ENCODE measurements at places on chromosomes 11 and 22.

GRCh38 chr22:25146307-25146706 lies 53.4 kb upstream of the CRYBB3 start:
- no peak for DNase-seq

DNA sequence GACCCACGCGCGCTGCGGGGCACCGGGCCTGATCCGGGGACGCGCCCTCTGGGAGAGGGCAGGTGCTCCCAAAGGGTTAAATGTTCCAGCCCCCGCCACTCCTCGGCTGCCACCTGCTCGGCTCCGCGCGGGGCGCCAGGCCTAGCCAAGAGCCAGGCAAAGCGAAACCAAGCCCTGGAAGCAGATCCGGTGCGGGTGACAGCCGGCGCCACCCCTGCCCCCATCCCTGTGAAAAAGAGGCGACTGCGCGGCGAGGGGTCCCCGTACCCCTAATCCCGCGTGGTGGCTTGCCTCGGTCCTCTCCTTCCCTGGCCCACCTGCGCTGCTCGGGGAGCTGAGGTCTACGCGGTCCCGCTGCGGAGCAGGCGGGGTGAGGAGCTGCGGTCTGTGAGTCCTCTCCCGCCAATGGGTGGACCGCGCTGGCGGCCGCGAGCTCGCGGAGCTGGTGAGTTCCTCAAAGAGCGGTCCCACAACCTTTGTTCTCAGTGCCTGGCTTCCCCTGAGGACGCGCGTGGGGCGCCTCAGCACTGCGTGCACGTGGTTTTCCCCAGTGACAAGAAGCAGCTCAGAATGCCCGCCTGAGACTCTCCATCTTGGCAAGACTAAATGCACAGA lies at the start of gene ME3:
TSS of gene ME3 (minus strand) at position 610 of the 615 bp plus-strand sequence.
- no peak for DNase-seq

GRCh38 chr11:59088162-59088561 lies 2.1 kb downstream of the GLYATL1B start:
- no peak for DNase-seq

DNA sequence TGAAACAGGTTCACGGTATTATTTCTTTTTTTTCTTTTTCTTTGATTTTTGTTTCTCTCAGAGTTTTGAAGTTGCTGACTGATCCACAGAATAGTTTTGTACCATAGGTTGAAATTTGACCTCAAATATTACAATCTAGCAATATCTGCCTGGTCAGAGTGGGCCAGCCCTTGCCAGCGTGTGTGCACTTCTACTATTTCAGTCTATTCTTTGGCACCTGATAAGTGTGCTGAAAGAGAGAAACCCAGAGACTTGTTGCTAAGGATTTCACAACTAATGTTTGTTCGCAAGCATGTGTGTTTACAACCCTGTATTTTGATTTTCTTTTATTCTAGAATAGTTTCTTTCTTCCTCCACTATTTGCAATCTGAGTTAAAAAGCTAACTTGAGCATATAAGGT lies 1125.2 kb upstream of the CNTN5 start:
- no peak for DNase-seq

DNA sequence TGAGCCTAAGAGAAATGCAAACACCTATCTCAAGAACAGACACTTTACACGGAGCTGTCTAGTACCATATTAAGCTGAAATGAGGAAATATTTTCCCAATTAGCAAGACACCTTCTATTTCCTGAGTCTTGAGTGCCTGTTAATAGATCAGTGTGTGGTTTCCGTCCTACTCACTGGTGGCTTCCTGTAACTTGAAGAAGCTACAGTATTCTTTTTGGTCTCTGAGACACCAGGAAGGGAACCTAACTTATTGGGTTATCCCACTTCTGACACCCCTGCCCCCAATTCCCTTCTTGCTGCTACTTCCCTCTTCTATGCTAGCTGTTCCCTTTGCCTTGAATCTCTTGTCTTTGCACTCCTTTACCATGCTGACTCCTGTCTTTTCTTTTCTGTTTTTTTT lies 92.7 kb downstream of the FDX1 start:
- DNase-seq: no peak

GRCh38 chr11:1018091-1018490 lies 18.4 kb downstream of the MUC6 start:
- no peak for DNase-seq

DNA sequence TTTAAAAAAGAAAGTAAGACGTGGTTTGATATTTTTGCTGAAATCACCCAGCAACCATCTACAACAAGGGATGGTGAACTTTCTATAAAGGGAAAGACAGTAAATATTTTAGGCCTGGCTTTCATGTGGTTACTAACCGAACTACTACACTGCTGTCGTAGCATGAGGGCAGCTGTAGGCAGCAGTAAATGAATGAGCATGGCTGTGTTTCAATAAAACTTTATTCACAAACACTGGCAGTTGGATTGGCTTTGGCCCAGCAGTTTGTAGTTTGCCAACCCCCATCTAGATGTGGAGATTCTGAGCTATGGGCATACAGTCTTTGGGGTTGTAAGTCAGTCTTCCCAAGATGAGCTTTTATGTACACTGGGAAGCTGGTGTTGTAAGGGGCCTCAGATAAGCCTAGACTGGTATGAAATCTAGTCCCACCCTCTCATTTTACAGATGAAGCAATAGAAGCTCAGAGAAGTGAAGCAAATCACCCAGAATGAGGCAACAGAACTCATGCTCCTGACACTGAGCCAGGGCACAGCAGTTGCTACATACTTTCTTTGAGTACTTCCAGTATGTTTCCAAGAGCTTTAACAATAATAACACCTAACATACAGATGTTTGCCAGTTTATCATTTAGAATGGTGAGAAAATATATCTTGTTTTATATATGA lies 204.4 kb downstream of the ADAMTS15 start:
- DNase-seq: no peak

DNA sequence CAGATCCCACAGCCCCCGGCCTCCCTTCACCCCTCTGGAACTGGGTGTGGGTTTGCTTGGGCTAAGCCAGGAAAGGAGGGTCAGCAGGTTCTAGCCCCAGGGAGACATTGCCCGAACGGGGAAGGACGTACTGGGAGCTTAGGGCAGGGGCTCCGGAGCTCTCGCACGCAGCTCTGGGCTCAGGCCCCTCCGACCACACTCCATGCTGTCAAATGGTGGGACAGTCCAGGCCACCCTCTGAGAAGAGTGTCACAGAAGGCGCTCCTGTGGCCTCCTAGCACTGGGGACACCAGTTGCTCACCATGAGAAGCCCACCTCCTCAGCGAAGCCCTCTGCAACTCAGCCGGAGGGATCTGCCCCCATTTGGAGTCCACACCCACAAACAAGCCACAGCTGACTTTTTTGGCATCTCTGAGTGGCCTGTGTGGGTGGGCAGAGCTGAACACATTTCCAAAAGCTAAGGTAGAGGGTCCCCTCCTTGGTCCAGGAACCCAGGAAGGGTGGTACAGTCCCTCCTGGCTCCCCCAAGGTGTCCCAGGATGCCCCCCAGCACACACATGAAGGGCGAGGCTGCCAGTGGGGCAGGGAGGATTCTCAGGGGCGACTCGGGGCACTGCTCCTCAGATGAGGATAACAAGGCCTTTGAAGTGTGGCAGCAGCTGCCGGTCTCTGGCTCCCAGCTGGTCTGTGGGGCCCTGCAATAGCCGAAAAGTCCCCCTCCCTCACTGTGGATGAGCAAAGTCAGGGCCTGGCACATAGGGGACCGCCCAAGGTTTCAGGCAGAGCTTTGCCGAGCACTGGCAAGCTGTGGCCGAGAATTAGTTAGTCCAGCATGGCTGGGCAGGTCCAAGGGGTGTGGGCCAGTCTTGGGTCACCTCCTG lies 13.0 kb upstream of the TEF start:
- DNase-seq: no peak

DNA sequence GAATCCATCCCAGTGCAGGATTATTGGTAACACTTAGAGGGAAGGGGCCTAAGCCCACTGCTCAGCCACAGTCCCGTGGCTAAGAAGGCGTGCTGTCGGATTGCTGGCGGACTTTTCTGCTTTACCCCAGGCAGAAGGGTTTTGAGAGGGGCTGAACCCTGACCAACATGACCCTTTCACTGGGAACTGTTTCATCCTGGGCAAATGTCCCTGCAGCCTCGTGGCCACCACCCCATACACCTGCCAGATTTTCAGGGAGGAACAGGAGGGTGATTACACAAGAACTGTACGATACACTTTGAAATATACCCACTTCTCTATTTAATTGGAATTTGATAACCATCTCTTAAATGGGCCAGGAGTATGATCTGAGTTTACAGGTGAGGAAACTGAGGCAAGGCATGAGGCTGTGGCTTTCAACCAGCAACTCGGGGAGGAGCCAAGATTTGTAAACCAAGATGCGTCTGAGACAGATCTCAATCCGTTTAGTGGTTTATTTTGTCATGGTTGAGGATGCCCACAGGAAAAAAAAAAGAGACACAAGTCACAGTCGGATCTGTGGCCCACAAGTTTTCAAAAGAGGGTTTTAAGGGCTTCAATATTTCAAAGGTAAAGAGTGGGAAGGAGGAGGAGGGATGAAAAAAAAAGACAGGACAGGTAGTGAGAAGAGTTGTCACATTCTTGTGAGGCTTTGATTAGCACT lies 6.1 kb upstream of the APOL3 start:
- no peak for DNase-seq

DNA sequence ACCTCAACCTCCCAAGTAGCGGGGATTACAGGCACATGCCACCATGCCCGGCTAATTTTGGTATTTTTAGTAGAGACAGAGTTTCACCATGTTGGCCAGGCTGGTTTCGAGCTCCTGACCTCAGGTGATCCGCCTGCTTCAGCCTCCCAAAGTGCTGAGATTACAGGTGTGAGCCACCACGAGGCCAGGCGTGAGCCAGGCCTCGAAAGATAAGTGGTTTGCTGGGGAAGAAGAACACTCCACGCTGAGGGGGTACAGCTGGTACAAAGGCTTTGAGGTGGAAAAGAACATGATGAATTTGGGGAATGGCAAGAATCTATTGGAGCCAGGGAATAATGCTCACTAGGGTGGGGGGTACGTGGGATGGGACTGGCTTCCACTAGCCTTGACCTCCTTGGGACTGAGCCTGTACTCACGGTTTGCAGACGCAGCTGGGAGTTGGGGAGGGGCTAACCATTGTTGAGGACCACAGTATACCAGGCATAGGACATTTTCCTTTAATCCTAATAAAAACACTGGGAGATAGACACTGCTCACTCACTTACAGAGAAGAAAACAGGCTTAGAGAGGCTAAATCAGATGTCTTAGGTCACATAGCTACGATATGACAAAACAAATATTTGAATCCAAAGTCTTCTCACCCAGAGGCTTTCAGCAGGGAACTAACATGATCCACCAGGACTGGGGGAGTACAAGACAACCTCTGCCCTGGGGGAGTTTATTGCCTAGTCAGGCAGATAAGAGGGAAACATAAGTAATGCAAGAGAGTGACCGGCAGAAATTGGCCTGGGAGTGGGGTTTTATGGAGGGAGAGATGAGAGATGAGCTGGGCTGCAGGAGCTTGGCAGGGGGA lies 4.9 kb downstream of the SLCO2B1 start:
- no peak for DNase-seq

DNA sequence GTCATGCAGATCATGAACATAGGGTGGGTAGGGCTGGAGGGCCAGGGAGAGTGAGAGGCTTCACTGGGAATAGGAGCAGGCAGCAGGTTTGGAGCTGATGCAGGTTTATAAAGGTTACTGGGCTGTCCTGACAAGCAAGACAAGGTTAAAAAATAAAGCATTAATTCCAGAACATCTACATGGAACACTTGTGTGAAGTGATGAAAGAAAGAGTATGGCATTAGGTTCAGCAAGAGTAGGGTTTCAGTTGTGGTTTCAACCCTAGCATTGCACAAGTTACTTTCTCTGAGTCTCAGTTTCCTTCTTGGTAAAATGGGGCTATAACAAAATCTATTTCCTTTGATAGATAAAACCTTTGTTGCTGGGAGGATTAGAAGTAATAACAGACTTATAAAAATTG lies 114.6 kb upstream of the SESN3 start:
- no peak for DNase-seq

- no peak for DNase-seq
Measured at GRCh38 chr22:20220629-20221026, 47.5 kb downstream of the RTN4R start.

GRCh38 chr11:34192481-34193401 lies 87.3 kb downstream of the NAT10 start:
- DNase-seq: no peak

DNA sequence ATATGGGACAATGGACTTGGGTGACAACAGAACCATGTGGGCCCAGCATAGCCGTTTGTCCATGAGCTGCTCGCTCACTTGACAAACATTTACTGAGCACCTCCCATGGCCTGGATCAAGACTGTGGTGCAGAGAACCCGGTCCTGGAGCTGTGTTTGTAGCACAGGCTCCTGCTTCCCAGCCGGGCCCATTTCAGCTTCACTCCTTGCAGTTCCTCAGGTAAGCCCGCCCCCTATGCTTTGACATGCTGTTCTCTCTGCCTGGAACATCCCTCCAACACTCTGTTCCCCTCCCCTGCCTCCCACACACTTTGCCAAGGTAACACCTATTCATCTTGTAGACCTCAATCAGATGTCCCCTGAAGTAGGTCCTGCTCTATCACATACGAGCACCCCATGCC lies 19.3 kb upstream of the IGSF22 start:
- DNase-seq: no peak

- DNase-seq: no peak
Measured at GRCh38 chr11:130852589-130852988, 63.7 kb downstream of the SNX19 start.

- DNase-seq: no peak
Measured at GRCh38 chr11:100942016-100942415, 187.6 kb downstream of the PGR start.

DNA sequence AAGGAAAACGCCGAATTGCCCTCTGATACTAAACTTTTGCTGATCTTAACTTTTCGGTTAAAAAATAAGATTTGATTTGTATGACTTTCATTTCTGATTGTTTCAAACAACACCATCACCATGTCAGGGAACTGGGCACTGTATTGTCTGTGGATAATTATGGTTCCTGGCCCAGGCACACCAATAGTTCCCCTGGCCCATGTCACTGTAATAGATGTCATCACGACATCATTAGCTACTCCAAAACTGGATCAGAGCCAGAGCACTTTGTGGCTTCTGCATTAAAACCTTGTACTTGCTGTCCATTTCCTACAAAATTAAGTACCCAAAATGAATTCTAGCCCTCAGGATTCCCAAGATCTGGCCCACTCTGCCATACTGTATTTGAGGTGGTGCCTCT lies 119.5 kb upstream of the NARS2 start:
- DNase-seq: no peak

DNA sequence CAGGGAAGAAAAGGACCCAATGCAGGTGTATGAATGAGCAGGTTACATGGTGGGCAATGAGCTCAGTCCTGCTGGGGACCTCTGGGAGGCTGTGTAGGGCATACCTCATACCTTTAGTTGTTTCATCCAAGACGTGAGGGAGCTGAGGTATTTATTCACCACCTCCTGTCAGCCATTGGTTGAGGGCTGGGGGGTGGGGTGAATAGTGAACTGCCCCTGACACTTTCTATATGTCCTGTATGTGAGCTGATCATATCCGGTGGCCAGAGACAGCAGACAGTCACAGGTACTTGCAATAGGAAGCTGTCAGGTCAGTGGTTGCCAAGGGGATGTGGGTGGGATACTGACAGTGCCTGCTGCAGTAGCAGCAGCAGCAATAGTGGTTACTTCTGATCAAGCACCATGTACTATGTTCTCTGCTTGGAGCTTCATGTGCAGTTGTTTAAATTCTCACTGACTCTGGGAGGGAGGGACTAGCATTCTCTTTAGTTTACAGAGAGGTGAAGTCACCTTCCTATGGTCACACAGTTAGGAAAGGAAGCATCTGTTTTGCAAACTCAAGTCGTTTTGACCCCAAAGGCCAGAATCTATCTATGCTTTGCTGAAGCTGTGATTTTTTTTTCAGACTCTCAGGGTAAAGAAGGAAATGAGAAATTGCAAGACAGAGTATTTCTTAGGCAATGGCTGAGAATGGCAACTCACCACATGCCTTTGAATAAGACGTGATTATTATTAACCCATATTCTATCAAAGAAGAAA lies 54.0 kb downstream of the MIAT start:
- no peak for DNase-seq

All from germinal center (tissue), 1 donor.